ENCODE measurements at places on chromosomes 1 and 21.

DNA sequence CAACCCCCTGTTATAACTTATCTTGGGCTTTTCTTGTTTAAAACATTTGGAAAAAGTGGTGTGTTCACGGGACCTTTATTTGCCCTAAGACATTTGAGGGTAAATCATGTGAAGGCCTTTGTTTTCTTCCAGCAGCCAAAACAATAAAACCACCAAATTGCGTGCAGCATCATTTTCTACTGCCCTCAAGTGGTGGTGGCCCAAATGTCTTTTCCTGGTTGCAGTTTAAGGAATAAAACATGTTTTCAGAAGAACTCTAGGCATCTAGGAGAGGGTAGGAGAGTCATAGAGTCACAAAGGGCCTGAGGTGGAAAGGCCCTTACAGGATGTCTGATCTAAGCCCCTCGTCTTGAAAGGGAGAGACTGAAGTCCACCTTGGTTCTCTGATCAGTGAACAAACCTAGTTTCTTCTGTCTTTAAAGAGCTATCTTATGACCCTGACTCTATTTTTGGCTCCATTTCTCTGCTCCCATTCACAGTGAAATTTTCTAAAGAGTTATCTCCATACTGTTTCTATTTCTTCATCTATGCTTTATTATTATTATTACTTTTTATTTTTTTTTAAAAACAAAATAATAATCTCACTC, 16.0 kb upstream of the EPS15 start:
- DNase-seq: peak; percentile 52

DNA sequence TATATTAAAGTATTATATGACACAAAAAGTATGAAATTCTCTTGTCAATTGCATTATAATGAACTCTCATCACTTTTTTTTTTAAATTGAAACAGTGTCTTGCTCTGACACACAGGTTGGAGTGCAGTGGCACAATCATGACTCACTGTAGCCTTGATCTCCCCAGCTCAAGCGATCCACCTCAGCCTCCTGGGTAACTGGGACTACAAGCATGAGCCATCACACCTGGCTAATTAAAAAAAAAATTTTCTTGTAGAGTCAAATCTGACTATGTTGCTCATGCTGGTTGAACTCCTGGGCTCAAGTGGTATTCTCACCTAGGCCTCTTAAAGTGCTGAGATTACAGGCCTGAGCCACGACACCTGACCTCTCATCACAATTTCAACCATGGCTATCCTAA, 259.3 kb downstream of the S1PR1 start:
- DNase-seq: no peak

DNA sequence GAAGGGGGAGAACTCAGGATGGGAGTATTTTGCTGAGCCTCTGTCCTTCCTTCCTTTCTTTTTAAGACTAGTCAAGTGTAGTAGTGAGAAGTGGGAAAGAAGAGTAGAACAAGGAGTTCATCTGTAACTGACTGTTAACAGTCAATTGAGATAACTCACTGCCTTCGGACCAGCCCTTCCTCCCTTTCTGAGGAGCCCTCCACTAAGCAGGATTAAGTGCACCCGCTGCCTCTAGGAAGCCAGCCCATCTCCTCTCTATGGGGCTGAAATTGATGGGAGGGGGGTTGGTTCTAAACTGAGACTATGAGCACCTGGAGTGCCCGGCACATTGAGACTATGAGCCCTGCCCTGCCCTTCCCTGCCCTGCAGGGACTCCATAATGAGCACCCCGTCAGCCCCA, 72.7 kb upstream of the TINAGL1 start:
- DNase-seq: no peak

GRCh38 chr1:54323324-54323739, 82.9 kb downstream of the SSBP3 start:
- no peak for DNase-seq

GRCh38 chr1:161021165-161021969, 415 bp upstream of the F11R start:
- peak; percentile 95 for DNase-seq

GRCh38 chr1:202681736-202682420, 28.4 kb downstream of the SYT2 start:
- no peak for DNase-seq

DNA sequence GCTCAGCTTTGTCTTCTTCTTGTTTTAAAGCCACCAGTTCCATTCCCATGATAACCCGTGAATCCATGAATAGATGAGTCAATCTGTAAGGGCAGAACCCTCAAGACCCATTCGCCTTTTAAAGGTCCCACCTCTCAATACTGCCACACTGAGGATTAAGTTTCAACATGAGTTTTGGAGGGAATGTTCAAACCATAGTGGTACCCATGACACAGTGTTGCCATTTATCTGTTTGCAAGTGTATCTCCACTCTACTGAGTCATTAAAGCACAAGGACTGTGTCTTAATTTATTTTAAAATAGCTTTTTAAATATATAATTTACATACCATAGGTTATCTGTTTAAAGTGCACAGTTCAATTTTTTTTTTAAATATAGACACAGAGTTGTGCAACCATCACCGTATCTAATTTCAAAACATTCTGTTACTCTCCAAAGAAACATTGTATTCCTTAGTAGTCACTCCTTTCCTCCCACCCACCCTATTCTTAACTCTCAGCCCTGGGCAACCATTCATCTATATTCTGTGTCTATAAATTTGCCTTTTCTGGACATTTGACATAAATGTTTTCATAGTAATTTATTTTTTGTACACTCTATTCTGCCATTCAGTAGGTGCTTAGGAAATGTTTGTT, 4.8 kb upstream of the IL24 start:
- DNase-seq: no peak

DNA sequence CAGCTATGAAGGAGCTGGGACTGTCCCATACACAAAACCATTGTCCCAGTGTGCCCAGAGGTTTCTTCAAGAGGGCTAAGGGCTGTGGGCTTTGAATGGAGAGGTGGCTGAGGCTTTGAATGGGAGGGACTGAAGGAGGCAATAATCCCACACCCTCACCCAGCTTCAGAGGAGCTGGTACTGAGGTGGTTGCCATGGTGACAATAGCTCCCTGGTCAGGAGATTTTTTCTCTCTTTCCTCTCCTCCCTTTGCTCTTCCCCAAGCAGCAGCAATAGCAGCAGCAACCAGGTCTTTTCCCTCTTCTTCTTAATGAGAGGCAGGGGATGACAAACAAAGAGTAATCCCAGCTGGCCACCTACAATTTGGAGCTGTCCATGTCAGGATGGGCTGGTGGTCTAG, 1.6 kb downstream of the HPCAL4 start:
- DNase-seq: peak; percentile 22

- no peak for DNase-seq
These were observed 65.7 kb upstream of the CACHD1 start for GRCh38 chr1:64404202-64404601.

DNA sequence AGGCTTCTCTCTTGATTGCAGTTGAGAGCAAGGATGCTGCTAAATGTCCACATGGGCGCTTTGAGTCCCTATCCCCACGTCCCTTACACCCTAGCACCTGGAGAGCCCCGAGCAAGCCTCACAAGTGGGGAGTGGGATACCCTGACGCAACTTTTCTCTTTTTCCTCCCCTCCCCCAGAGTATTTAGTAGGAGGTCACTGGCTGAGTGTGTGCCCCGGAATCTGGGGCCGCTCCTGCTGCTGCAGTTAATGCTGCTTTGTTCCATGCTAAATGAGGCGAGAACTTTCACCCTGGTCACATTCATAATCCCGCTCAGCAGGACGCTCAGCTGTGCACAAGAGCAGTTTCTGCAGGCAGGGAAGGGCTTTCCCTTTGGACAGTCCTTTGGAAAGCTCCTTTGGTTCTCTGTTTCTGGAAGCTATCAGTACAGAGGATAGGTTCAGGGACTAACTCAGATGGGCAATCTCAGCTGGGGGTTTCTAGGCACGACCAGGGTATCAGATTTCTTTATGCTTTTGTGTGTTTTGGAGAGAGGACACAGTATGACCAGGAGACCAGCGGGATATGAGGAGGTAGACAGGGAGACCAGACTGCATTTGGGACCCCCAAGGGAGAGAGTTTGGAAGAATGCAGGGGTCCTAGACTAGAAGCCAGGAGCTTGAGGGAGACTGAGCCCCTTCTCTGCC, 75.9 kb downstream of the NOS1AP start:
- no peak for DNase-seq

GRCh38 chr1:161913482-161914140, 110.1 kb downstream of the OLFML2B start:
- DNase-seq: no peak

GRCh38 chr1:165456861-165457260, 11.9 kb upstream of the RXRG start:
- no peak for DNase-seq

GRCh38 chr1:47208374-47208850, 18.6 kb upstream of the PDZK1IP1 start:
- DNase-seq: no peak

GRCh38 chr1:203672346-203672745, 45.7 kb downstream of the ATP2B4 start:
- DNase-seq: no peak

DNA sequence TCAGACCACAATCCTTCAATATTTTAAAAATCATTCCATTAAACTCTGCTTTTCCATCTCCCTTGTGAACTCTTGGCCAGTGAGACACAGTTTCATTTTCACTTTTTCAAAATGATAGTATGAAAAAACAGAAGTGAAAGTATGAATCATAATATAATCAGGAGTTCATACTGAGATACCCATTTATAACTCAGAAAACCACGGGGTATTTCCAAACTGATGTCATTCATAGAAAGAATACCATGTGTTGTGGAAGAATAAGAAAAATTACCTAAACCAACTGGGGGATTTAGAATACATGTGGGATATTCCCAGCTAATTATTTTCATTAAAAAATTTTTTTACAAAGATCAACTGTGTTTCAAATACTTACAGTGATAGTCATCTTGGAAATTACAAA, 149.9 kb downstream of the MRPL39 start:
- DNase-seq: no peak

- no peak for DNase-seq
These were observed 40.5 kb upstream of the GALNT2 start for GRCh38 chr1:230026572-230026971.
